ENCODE measurements at places on chromosomes 2 and 18.

DNA sequence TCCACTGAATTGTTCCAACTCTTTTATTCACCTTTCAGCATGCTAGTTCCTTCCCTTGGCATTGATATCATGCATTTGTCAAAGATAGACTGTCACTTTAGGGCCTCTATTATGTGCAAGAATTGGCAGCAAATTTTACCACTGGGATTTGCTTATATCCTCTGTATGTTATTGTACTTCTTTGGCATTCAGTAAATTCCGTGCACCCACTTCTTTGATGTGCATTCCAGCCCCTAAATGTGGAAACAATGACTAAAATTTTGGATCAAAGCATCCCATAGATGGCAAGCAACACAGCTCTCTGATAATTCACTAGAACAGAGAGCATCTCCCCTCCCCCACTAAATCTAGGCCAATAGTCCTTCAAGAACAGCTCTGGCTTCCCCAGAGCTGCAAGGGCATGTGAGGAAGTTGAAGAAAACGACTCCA is 399.0 kb upstream of the HNRNPA3 start:
- no peak for DNase-seq

DNA sequence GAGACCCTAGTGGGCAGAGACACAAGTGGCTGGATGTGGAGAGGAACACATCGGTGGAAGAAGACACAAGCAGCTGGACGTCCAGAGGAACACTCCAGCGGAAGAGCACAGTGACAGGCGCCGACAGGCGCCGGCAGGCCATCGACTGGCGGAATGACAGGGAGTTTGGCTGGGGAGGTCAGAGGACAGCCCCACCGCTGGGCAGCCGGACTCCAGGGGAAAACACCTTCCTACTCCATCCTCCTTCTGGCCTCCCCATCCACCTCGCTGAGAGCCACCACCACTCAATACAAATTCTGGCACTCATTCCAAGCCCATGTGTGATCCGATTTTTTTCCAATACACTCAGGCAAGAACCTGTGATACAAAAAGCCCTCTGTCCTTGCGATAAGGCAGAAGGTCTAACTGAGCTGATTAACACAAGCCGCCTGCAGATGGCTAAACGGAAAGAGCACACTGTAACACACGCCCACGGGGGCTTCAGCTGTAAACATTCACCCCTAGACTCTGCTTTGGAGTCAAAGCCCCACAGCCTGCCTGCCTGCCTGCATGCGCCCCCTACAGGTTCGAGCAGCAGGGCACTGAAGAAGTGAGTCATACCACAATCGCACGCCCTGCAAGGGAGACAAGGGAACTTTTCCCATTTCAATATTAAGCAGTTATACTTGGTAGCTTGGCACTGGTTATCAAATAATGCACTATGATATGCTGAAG is 50.2 kb upstream of the LRP1B start:
- DNase-seq: no peak

- no peak for DNase-seq
These were observed 196.0 kb downstream of the LNPK start for GRCh38 chr2:175806125-175806490.

DNA sequence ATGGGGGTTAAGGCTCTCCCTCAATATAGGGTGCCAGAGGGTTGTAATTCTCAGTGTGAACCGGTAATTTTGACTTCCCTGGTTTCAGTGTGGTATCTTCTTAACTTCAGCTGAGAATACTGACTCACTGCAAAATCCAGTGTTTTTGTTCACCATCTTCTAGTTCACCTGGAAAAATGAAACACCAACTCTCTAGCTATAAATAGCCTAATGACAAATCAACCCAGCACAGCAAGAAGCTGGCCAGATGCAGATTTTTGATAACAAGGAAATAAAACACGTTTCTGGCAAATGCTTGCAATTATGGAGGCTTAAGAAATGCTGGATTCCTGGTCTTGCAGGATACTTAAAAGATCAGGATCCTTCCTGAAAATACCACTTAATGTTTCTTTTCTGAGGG is 192.3 kb downstream of the CLIP4 start:
- no peak for DNase-seq

DNA sequence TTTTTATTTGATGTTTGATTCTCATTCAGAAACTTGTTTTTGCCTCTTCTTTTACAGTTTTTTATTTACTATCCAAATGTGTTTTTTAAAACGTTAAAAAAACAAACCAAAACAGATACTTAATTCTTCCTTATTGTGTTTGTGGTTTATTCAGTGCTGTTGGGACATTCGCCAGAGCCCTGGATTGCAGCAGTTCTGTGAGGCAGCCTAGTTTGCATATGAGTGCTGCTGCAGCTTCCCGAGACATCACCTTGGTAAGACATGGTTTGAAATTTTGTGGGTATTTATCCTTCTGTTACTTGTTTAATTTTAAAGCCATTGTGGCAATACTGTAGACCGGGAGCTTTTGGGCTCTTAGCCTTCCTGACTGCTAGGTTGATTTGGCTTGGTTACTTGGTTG is 91.2 kb downstream of the MTA3 start:
- no peak for DNase-seq

DNA sequence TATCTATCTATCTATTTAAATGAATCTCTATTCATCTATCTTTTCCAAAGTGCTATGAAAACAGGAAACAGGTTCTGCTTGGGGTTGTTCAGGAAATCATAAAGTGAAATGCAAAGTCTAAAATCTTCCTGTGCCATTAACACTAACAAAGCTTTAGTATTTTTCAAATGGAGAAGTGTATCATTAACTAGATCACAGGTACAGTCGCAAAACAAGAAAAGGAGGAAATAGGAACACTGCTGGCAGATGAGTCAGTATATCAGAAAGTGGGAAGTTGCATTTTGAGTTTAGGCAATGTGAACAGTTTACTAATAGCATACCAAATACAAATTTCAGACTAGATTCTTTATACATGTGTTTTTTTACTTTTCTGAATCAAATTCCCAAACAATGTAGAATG is 888.5 kb upstream of the FSHR start:
- no peak for DNase-seq

DNA sequence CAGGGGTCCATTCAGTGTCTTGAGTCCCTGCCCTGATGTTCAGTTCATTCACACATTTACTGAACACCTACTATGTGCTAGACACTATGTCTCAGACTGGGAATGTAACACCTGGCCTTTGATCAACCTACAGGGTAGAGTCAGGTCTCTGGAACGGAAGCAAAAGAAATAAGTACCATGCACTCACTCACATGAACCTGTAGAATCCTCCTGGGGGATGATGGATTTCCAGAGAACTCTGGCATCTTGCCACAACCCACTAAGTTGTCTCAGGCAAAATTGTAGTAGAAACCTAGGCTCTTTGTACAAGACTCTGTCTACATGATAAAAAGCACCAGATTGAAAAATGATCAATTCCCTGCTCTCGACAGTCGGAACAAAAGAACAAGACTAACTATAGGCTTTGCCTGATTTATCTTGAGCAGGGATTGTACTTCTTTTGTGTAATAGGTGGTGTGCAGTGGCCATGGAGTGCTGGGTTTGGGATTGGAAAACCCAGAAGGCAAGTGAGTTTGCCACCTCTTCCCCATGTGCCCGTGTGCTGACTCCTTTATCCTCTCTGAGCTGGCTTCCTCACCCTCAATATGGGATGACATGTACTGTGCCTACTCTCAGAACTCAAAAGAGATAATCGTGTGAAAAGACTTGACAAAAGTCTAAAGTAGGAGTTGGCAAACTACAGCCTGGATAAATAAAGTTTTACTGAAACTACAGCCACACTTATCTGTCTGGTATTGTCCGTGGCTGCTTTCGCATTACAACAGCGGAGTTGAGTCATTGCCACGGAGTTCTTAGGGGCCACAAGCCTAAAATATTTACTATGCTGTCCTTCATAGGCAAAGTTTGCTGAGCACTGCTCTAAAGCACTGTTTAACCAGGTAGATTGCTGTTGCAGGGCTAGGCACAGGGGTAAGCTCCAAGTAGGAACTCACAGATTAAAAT is 4.4 kb downstream of the CAPN14 start:
- DNase-seq: no peak

- no peak for DNase-seq
These were observed 156.7 kb downstream of the ZBTB7C start for GRCh38 chr18:48252525-48252924.

GRCh38 chr2:41963661-41964525 is 83.9 kb upstream of the PKDCC start:
- DNase-seq: no peak

- no peak for DNase-seq
These were observed 145.5 kb upstream of the ITGA6 start for GRCh38 chr2:172281648-172282570.

DNA sequence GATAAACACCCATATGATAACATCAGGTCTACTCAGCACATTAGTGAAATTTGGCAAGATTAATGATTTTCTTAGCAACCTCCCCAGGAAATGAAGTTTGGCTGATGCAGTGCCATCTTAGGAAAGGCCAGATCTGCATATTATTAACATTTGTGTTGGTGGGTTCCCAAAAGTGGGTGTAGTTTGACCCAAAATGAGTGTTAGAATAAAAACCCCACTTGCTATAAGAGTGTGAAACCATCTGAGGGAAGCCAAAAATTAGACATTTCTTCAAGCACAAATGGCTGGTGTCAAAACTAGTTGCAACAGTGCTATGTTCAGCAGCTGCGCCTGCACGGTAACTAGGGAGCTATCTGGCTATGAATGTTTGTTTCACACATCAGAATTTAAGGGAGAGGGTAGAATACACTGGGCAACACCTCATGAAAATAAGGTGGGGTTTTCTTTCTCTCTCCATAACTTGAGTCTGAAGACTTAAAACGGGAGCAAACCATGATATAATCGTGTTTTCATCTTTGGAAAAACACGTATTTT is 15.9 kb upstream of the CSRNP3 start:
- no peak for DNase-seq

DNA sequence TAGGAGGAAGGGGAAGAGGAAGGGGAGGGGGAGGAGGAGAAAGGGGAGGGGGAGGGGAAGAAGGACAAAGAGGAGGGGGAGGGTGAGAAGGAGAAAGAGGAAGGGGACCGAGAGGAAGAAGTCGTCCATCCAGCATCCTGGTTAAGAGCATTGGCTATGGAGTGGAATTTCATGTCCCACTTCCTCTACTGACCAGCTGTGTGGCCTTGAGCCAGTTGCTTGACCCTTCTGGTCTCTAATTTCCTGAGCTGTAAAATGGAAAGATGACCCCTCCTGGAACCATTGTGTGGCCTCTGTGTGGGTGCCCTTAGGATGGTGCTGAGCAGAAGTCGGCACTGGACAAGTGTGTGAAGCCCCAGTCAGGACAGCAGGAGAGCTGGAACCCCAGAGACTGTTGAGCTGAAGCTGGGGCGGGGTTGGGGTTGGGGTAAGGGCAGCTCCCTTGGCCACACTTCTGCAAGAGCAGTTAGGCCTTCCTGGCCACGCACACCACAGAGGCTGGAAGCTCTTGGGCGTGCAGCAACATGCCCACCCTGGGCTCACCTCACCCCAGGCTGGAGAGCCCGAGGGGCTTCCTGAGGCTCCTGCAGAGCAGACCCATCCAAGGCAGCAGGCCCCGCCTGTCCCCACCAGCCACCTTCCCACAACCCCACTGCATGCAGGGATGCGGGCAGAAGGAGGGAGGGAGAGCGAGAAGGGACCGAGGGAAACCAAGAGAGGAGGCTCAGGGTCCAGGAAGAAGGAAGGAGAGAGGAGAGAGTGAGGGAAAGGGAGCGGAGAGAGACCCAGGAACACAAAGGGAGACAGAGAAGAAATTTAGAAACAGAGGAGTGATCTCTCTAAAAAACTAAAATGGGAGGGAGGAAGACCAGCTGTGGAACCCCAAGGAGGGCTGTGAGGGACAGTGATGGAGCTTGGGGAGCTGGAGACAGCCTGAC is 16.2 kb downstream of the ADRA2B start:
- DNase-seq: no peak

DNA sequence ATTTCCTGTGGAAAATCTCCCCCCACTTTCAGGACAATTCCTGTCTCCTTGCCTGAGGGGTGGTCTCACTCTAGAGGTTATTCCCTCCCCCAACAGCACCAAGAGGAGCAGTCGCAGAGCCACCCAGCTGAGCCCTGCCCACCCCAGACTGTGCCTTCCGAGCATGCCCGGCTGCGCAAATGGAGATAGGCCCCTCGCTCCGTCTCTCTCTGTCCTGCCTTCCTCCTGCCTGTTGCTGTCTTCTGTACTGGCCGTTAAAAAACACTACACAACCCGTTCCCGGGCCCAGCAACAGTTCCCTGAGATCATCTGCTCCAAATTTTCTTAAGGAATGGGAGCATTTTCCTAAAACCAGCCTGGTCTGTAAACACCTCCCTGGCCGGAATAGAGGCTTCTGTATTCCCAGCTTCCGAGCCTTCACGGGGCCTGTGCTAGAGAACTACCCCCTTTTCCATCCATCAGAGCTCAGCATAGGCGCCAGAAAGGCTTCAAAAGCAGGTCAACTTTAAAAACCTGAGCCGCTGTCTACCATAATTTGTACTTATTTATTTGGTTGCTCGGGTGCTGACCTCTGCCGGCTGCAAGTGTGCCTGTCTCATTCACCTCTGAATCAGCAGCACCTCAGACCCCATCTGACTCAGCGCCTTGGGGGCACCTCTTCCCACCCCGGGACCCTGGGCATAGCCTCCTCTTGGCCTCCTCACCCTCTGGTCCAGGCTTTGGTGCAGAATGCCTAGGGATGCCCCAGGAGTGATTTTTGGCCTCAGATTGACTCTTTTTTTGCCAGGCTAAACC is 159.4 kb downstream of the PXDN start:
- DNase-seq: no peak

DNA sequence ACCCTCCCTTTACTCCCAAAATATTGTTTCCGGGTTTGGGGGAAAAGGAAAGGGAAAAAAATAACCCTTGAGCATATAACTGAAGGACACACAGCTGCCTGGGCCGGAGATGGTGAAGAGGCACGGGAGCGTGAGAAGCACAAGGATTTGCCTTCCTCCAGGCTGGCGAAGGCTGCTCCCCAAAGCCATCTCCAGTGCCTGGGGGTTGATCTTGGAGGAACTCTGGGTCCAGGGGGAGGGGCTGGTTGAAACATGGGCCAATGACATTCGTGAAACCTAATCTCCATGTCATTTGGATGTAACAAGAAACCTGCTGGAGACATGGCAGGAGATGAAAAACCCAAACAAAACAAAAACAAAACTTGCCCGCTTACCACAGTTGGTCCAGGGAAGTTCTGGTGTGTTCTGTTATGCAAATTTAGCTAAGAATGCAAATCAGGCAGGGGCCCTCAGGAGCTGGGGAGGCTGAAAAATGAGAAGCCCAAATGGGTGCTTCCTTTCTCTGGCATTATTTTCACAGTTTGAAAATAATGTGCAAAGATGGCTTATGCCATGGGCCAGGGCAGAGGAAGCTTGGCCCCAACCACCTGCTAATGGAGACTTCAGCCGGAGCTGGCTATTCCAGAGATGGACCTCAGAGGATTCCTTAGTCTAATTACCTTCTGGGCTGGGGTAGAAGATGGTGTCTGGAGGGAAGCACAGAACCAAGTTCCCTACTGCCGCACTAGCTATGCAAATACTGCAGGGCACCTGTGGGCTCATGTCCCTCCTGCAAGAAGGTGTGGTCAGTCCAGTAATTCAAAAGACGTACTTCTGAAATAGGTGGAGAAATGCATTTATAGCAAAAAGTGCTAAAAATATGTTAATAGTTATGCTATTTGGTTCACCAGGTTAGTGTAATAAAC is 180.9 kb downstream of the BCL2 start:
- DNase-seq: peak; percentile 15

GRCh38 chr2:197147942-197148341 is 162.6 kb downstream of the ANKRD44 start:
- no peak for DNase-seq
